Right hindlimb (tissue), 1 donor: ENCODE measurements at places on chromosomes 12 and 14.

- DNase-seq: no peak
Measured at GRCh38 chr12:29054858-29055663, 94.0 kb upstream of the FAR2 start.

GRCh38 chr12:114266536-114266935, 139.4 kb downstream of the TBX5 start:
- DNase-seq: no peak

DNA sequence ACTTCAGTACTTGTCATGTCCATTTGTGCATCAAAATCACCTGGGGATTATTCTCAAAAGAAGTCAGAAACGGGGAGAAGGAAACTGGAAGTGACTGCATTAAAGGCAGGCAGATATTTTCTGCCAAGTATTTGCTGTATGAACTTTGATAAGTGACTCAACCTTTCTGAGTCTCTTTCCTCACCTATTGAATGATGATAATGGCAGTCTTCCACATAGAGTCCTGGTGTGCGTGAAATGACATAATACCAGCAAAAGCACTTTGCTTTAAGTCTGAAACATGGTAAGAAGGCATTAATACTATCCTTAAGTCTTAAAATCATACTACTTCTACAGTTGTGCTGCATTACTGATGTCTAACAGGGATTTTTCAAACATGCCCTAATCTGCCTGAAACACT, 278.5 kb downstream of the ADAMTS20 start:
- no peak for DNase-seq

GRCh38 chr12:78210506-78210860, 379.8 kb downstream of the NAV3 start:
- no peak for DNase-seq

DNA sequence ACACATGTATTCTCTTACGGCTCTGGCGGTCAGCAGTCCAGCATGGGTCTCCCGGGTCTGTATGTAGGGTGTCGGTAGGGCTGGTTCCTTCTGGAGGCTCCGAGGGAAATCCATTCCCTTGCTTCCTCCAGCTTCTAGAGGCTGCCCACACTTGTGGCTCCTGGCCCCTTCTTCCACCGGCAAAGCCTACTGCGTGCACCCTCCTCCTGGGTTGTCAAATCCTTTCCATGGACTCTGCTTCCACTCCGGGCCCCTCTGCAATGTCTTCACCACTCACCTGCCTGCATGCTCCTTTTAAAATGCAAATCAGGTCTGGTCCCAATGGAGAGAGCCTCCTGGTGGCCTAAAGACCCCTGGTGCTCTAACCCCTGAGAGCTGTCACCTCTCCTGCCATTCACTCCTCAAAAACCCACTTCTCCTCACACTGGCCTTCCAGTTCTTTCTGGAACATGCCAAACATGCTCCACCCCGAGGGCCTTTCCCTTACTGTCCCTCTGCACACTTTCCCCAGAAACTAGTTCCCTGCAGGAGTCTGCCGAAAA, 108.5 kb downstream of the DICER1 start:
- DNase-seq: peak; percentile 10

DNA sequence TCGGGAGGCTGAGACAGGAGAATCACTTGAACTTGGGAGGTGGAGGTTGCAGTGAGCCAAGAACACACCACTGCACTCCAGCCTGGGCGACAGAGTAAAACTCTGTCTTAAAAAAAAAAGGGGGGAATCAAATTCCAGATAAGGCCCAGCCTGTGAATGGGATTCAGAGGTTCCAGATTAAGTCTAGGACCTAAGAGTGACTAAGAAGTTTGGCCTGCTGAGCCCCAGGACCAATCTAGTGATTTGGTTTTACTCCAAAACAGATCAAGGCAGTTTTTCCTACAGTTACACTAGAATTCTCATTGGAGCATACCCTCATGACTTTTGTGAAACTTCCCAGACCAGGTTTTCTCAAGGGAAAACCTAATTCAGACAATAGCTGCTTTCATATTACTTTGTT, 22.8 kb downstream of the EXOC5 start:
- DNase-seq: no peak

DNA sequence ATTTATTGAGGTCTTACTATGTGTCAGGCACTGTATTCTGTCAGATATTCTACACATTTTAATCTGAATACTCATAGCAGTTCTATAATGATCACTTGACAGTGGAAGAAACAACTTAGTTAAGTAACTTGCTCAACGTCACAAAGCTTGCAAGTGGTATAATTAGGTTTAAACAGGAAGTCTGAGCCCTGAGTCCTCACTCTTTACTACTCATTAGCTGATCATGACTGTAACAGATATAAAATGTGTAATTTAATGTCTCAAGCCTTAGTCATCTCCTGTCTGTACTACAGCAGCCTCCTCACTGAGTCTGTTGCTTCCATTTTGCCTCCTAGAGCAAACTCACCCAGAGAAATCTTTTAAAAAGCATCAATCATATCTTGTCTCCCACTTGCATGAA, 38.9 kb downstream of the PPP4R4 start:
- DNase-seq: no peak

DNA sequence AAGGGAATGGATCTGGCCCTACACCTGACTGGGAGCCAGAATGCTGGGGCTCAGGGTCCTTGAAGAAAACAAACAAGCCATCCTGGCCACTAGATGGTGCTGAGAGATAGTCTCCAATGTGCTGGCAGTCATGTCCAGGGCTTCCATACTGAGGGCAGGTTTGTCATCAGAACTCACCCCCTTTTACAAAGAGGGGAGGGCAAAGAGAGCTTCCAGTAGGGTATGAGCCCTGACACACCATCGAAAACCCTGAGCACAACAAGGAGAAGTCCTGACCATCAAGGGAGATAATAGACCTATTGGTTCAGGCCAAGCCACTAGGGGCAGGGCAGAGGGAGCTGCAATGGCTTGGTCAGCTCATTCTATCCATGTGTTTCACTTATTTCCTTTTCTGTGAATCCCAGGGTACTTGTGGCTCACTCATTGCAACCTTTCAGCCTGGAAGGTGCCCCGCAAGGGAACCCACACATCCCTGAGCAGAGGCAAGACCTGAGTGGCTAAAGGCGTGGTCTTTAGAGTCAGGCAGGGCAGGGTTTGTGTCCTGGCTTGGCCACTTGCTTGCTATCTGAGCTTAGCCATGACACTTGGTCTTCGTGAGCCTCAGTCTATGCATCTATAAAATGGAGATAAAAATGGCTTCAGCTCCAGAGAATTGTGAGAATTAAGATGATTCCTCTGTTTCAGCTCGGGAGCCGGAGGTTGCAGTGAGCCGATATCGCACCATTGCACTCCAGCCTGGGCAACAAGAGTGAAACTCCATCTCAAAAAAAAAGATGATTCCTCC, 6.2 kb upstream of the PLEKHH1 start:
- peak; percentile 23 for DNase-seq

DNA sequence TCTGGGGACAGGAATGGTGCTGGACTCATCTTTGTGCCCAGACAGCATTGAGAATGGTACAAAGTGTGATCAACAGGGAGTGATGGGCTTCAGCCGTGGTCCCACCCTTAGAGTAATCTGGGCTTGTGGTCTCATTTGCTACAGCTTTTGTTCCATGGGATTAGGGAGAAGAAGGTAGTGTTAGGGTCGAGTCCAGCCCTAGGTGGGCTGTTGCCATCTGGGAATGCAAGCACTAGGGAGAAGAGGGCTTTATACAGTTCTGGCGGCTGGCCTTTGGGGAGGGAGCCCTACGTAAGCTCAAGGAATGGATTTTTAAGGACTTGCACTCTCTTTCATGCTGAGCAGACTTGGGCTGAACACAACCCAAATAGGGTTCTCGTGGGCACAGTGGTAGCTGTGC, 4.9 kb downstream of the PLEKHG3 start:
- DNase-seq: no peak

DNA sequence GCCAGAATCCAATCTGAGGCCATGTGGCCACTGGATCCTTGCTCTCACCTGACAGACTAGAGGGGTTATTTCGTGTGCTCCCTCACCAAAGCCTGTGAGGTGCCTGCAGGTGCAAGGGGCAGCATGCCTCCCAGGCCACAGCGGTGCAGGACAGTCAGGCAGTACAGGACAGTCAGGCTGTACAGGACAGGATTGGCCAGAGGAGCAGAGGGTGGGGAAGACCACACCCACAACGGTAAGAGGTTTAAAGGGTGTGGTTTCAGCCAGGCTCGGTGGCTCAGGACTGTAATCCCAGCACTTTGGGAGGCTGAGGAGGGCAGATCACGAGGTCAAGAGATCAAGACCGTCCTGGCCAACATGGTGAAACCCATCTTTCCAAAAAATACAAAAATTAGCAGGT, 3.1 kb upstream of the BRF1 start:
- DNase-seq: no peak

GRCh38 chr12:123952037-123952436, 20.6 kb downstream of the CCDC92 start:
- DNase-seq: no peak

- no peak for DNase-seq
Measured at GRCh38 chr14:72677664-72678063, 216.2 kb downstream of the DPF3 start.

DNA sequence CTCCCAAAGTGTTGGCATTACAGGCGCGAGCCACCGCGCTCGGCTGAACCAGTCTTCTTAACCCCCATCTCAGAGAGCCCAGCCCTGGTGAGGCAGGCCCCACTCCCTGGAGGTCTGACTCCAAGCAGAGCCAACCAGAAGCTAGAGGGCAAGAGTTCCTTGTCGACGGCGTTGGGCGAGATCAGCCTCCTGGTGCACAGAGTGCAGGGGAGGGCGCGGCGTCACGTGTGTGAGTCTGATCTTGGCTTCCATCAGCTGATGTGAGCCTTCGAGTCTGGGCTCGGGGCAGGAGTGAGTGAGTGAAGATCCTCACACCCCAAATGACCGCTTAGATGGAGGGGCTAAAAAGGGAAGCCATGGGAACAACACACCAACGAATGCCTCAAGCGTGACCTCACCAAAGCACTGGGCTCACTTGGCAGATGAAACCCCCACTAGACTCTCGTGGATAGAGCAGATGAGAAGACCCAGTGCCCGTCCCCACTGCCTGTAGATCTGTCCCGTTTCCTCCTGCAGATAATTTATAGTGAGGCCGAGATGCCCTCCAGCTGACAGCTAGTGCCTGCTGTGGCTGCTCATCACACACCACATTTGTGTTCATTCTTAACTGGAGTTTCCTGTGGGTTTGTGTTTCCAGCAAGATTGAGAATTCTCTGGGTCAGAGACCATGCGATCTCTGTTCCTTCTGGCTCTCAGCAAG, 28.6 kb upstream of the ADGRD1 start:
- no peak for DNase-seq

GRCh38 chr14:99841436-99842071, 48.3 kb downstream of the EML1 start:
- no peak for DNase-seq

- no peak for DNase-seq
Measured at GRCh38 chr12:131497966-131498365, 212.9 kb upstream of the SFSWAP start.

GRCh38 chr14:100222224-100223093, 16.5 kb upstream of the YY1 start:
- no peak for DNase-seq

GRCh38 chr14:101235335-101236103, 325.8 kb upstream of the DIO3 start:
- peak; percentile 63 for DNase-seq

DNA sequence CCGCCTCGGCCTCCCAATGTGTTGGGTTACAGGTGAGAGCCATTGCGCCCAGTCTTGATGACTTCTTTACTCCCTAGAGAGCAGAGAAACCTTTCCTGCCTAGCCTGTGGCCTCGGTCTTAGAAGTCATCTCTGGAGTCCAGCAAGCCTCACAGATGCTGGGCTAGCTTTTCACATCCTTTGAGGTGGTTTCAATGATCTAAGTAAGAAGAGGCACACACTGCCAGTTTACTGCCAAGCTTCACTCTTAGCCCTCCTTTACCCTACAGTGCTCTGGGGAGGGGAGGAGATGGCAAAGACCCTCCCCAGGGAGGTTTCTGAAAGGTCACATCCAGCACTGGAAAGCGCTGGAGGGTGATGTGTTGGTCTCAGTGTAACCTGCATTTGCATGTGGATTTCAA, 304.8 kb downstream of the PCNX1 start:
- no peak for DNase-seq
